Activated T-cell treated with anti-CD3 and anti-CD28 coated beads, Interleukin-2, amount 50 U/mL, for 72 hours (primary cell): ENCODE measurements at places on chromosomes 7 and 10. TPM values are rescaled to one million over a fixed set of nuclear protein-coding genes. Genes with fewer than 3 reads are reported as not detected.

- no peak overlapping the region for H3K4me3 ChIP-seq
- peak; percentile 65 for DNase-seq
- no peaks in the 10 kb centered on the region for H3K36me3 ChIP-seq
- peaks cover 8% of the 10 kb centered on the region for H3K27me3 ChIP-seq
Observed at GRCh38 chr10:97081621-97082235, 104.0 kb downstream of the SLIT1 start.

DNA sequence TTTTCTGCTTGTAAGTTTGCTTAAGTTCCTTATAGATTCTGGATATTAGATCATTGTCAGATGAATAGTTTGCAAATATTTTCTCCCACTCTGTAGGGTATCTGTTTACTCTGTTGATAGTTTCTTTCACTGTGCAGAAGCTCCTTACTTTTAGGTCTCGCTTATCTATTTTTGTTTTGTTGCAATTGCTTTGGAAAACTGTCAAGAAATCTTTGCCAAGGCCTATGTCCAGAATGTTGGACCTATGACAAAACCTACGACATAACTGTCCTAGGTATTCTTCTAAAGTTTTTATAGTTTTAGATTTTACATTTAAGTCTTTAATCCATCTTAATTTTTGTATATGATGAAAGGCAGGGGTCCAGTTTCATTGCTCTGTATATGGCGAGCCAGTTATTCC is 27.4 kb downstream of the COA1 start:
- no peak overlapping the region for H3K27ac ChIP-seq
- no peak overlapping the region for H3K4me3 ChIP-seq
- peaks cover 11% of the 10 kb centered on the region for H3K36me3 ChIP-seq
- no peak for DNase-seq
- peaks cover 68% of the 10 kb centered on the region for H3K4me1 ChIP-seq
- no peaks in the 10 kb centered on the region for H3K27me3 ChIP-seq

DNA sequence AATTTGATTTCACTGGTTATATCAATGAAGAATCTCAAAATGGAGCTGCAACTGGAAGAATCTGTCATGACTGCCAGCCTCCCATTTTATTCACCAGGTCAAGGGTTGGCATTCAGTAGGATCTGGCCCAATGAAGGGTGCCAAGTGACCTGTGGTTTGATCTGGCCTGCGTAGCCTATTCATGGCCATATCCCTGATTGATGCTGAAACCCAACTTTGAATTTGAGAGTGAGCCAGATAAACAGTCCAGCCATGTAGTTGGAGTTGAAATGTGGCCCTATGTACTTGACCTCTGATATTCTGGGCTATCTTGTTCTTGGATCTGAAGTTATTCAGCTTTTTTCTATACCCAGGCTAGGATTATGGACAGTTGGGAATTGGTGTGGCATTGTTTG is 1.5 kb downstream of the MKLN1 start:
- peaks cover 66% of the 10 kb centered on the region for H3K4me1 ChIP-seq
- peak overlapping the region; percentile 99 for H3K4me3 ChIP-seq
- H3K27me3 ChIP-seq, result no peaks in the 10 kb centered on the region
- no peak for DNase-seq
- peak overlapping the region; percentile 10 for H3K27ac ChIP-seq

- no peaks in the 10 kb centered on the region for H3K27me3 ChIP-seq
- H3K27ac ChIP-seq, result peak overlapping the region; percentile 6
- H3K4me1 ChIP-seq, result peaks cover 35% of the 10 kb centered on the region
- no peak overlapping the region for H3K4me3 ChIP-seq
- no peak for DNase-seq
Observed at GRCh38 chr7:151792086-151792485, 84.8 kb downstream of the PRKAG2 start.

DNA sequence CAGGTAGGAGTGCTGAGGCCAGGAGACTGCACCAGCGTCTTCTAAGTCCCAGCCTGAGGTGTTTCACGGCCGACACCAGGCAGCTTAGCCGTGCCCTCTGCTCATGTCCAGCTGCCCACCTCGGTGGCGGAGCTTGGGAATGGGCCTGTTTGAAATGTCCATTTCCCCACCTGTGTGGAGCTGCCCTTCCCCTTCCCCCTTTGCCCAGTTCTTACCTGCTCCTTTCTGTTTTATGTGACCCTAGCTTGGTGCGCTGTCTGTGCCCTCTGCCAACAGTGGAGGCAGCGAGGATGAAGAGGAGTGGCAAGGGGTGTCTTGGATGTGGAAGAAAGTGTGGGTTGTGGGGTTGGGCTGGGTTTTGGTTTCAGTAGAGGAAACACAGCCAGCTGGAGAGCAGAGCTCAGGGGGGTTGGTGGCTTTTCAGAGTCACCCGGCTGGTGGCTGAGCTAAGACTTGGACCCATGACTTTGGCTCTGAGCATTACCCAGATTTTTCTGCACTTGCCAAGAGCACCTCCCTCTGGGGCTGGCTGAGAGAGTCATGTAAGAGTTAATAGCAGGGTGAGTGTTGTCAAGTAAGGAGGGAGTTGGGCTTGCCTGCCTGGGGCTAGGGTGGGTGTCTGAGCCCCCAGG is 37.4 kb downstream of the GBX1 start:
- no peaks in the 10 kb centered on the region for H3K36me3 ChIP-seq
- no peak overlapping the region for H3K27ac ChIP-seq
- H3K27me3 ChIP-seq, result no peaks in the 10 kb centered on the region
- H3K4me1 ChIP-seq, result no peaks in the 10 kb centered on the region
- H3K4me3 ChIP-seq, result no peak overlapping the region

Gene BHLHA15
- total RNA-seq, result 3.3 TPM

Gene PRLHR
- total RNA-seq, result not detected

GRCh38 chr7:22751341-22751740 is 24.3 kb downstream of the IL6 start:
- H3K27me3 ChIP-seq, result peaks cover 28% of the 10 kb centered on the region
- no peak for DNase-seq
- H3K27ac ChIP-seq, result no peak overlapping the region

Gene IL2RA
- total RNA-seq, result 1,110 TPM

- no peak for DNase-seq
- H3K4me3 ChIP-seq, result no peak overlapping the region
- H3K4me1 ChIP-seq, result no peaks in the 10 kb centered on the region
- no peaks in the 10 kb centered on the region for H3K27me3 ChIP-seq
- H3K36me3 ChIP-seq, result no peaks in the 10 kb centered on the region
Observed at GRCh38 chr7:28815928-28816373, 142.2 kb downstream of the TRIL start.

DNA sequence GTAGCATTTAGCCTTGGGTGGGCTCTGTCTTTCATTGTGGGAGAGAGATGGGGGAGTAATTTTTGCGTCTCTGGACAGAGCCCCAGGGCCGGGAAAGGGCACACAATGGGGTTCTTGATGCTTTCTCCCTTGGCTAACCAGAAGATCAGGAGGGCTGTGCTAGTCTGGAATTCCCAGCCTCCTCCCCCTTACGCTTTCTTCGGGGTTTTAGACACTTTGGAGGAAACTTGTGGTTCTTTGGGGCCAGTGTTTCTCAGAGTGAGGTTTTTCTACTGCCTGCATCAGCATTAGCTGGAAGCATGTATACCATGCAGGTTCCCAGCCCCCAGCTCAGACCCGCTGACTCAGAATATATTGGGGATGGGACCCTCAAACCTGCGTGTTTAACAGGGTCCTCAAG is 7.0 kb downstream of the NEURL1 start:
- peaks cover 47% of the 10 kb centered on the region for H3K4me1 ChIP-seq
- DNase-seq, result no peak
- peaks cover 62% of the 10 kb centered on the region for H3K27me3 ChIP-seq
- no peak overlapping the region for H3K27ac ChIP-seq

DNA sequence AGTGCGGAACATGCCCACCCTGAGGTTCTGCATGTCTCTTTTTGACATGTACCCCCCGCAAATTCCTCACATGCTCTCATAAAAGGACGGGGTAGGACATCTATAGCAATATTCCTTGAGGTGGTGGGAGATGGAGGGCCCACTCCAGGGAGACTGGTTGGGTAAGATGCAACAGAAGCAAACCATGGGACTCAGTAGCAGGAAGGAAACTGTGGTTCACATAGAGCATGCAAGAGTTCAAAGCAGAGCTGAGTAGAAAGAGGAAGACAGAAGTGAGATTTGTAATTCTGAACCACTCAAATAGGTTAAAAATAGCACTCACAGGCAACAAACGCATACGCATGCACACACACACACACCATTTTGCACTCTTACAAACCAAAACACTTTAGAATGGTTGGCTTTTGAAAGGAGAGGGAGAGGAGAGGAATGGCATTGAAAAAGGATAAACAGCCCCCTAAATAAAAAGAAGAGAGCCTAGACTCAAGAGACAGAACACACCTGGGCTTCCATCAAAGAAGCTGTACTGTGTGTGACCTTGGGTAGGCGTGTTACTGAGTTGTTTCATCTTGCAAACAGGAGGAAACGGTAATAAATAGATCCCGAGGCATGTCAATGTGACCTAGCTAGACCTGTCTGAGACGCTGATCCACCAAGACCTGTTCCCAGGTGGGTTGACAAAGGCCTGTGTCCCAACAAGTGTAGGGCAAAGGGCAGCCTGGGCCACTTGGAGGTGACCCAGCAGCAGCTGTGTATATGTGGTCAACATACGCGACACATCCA is 77.6 kb upstream of the LRRC4 start:
- no peaks in the 10 kb centered on the region for H3K36me3 ChIP-seq
- peaks cover 64% of the 10 kb centered on the region for H3K4me1 ChIP-seq
- H3K4me3 ChIP-seq, result peak overlapping the region; percentile 79
- H3K27me3 ChIP-seq, result no peaks in the 10 kb centered on the region
- peak overlapping the region; percentile 83 for H3K27ac ChIP-seq

DNA sequence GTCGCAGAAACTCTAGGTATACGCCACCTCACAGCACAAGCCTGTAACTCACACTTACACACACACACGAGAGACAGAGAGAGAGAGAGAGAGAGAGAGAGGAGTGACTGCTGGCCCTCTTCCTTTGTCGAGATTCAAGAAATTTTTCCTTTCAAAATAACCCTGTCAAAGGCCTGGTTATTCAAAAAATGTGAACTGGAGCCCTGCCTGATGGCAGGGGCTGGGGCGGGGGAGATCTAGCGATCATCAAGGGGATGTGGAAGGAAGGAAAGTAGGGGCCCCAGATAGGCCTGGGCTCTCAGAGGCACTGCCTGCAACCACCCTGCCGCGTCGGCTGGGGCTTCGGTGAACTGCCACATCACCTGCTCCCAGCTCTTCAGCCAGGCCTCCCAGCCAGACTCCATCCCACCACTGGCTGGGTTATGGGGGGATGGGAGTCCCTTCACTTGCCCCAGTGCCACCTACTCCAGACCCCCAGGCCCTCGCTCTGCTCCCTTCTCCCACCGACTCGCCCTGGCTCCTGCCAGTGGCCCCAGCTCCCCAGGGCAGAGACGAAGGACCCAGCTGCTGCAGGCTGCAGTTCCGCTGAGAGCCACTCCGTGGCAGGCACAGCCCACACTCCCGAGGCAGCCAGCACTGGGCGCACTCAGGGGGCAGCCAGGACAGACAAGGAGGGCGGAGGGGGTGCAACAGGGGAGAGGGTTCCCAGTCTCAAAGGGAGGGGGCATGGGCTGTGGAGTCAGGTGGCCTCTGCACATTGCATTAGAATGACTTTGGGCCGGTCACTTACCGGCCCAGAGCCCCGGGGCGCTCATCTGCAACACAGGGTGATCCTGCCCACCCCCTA is 15.3 kb downstream of the KCNH2 start:
- H3K4me3 ChIP-seq, result no peak overlapping the region
- peak; percentile 64 for DNase-seq
- H3K36me3 ChIP-seq, result no peaks in the 10 kb centered on the region
- peaks cover 7% of the 10 kb centered on the region for H3K27me3 ChIP-seq
- no peak overlapping the region for H3K27ac ChIP-seq

Gene TRIM50
- not detected for total RNA-seq

DNA sequence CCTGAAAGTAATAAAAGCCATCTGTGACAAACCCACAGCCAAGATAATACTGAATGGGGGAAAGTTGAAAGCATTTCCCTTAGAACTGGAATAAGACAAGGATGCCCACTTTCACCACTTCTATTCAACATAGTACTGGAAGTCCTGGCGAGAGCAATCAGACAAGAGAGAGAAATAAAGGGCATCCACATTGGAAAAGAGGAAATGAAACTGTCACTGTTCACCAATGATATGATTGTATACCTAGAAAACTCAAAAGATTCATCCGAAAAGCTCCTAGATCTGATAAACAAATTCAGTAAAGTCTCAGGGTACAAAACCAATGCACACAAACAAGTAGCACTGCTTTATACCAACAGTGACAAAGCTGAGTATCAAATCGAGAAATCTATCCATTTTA is 581.7 kb upstream of the TEX47 start:
- H3K4me1 ChIP-seq, result no peaks in the 10 kb centered on the region
- no peak overlapping the region for H3K27ac ChIP-seq
- no peaks in the 10 kb centered on the region for H3K27me3 ChIP-seq
- DNase-seq, result no peak
- no peaks in the 10 kb centered on the region for H3K36me3 ChIP-seq

- H3K27ac ChIP-seq, result peak overlapping the region; percentile 78
- no peaks in the 10 kb centered on the region for H3K27me3 ChIP-seq
- peak; percentile 71 for DNase-seq
- H3K4me1 ChIP-seq, result peaks cover 47% of the 10 kb centered on the region
- H3K4me3 ChIP-seq, result peak overlapping the region; percentile 72
Observed at GRCh38 chr7:150357270-150357669, 11.4 kb upstream of the REPIN1 start.
